ENCODE measurements at places on chromosomes 3 and 15.
A peak's percentile ranks its signal among the peaks of the same experiment; 100 is the strongest.

DNA sequence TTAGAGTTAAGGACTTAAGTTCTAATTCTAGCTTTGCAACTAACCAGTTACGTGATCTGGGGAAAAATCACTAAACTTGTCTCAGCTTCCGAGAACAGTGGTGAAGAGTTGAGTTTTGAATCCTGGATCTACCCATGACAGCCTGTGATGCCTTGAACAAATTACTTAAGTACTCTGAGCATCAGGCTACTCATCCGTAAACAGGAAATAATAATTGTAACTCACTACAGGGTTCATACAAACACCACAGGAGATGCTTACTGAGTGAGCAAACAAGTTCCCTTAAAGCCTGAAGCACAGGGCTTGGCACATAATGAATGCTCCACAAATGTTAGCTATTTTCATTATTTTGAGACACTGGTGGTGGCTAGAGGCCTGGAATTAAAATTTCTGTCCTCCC, 158.8 kb downstream of the ERC2 start:
- no peak for DNase-seq

- DNase-seq: no peak
Observed at GRCh38 chr3:25863011-25863415, 73.1 kb downstream of the OXSM start.

DNA sequence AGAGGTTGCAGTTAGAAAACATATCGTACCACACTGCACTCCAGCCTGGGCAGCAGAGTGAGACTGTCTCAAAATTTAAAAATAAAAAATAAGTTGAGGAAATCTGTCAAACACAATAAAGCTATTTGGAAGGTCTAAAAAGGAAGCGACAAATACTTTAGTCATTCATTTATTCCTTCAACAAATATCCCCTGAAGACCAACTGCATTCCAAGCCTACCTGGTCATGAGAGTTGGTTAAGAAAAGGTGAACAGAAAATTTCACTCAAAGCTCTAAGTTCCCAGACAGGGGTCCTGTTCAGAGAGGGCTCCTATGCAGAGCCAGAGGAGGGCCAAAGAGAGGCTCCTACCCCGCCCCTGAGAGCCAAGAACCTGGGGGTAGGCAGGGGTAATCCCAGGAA, 15.4 kb upstream of the PRKAR2A start:
- DNase-seq: no peak

GRCh38 chr3:16975083-16975482, 90.3 kb downstream of the PLCL2 start:
- DNase-seq: no peak

- DNase-seq: no peak
Observed at GRCh38 chr3:193865339-193865738, 270.6 kb upstream of the HES1 start.

DNA sequence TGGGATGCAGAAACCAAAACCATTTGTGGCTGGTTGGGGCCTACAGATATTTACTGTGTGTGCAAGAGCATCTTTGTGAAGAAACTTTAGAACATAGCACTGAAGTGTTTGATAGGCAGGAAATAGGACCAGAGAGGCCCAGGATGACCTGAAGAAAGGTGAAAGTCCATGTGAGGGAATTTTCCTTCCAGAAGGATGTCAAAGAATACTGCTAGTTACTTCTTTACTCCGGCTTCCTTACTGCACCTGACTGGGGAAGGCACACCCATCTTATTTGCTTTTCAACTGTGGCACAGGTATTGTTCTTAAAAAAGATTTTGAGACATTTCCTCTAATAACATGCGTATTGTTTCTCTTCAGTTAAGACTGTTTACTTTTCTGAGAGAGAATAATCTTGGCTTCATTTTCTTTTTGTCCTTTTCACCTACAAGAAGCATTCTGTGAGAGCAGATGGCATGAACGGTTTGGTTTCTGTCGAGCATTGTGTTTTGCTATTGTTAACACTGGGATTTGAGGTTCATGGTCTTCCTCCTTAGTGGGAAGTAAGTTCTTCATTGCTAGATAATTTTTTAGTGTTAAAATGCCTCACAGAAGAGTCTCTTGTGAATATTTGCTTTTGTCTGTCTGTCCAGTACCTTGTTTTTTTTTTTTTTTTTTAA, 71.5 kb downstream of the SLCO3A1 start:
- DNase-seq: no peak

- no peak for DNase-seq
Observed at GRCh38 chr3:4150816-4151215, 152.4 kb upstream of the SETMAR start.

- DNase-seq: no peak
Observed at GRCh38 chr3:34207002-34207401, 408.6 kb downstream of the PDCD6IP start.

- no peak for DNase-seq
Observed at GRCh38 chr15:90845201-90845949, 23.0 kb upstream of the FURIN start.

- DNase-seq: no peak
Observed at GRCh38 chr3:46546896-46547440, 19.1 kb downstream of the LRRC2 start.

GRCh38 chr15:70722266-70723121, 40.9 kb downstream of the UACA start:
- DNase-seq: no peak

DNA sequence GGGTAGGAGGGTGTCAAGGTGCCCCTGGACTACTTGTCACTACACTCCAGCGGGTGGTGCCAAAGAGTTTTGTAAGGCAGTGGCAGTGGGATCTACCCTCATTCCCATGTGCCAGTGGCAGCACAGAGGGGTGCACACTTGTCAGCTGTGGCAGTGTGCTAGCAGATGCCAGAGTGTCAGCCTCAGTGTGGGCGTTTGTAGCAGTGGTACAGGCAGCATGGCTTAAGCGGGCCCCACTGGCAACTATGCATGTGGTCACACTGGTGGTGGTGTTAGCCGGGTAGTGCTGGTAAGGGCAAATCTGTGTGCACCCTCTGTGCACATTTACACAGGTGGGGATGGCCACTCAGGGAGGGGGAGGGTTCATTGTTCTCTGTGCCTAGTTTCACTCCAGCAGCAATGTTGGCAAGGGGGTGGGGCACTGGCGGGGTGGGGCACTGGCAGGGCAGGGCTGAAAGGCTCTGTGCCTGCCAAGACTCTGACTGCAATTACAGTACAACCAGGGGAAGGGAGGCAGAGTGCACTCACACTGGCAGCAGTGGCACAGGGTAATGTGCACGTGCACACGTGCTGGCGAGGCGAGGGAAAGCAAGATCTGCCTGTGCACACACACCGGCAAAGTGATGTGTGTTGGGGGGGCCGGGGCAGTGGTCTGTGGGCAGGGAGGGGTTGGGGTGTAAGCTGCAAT, 31.8 kb downstream of the MYO9A start:
- no peak for DNase-seq

DNA sequence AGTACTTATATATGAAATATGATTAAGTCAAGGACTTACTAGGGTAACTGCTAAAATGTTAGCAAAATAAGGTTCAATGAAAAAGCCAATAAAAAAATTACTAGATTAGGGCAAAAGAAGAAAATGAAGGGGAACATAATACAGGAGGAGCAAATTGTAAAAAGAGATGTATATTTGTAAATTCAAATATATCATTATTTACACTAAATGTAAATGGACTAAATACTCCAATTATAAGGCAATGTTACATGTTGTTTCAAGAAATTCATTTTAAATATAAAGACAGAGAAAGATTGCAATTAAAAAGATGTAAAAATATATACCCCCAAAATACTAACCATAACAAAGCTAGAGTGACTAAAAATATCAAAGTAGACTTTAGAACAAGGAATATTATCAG, 134.1 kb downstream of the EFHB start:
- no peak for DNase-seq

- DNase-seq: no peak
Observed at GRCh38 chr3:197224034-197224444, 74.4 kb downstream of the DLG1 start.

- DNase-seq: no peak
Observed at GRCh38 chr15:32679298-32679690, 37.8 kb downstream of the SCG5 start.

GRCh38 chr15:91165850-91166249, 65.8 kb downstream of the SV2B start:
- no peak for DNase-seq

DNA sequence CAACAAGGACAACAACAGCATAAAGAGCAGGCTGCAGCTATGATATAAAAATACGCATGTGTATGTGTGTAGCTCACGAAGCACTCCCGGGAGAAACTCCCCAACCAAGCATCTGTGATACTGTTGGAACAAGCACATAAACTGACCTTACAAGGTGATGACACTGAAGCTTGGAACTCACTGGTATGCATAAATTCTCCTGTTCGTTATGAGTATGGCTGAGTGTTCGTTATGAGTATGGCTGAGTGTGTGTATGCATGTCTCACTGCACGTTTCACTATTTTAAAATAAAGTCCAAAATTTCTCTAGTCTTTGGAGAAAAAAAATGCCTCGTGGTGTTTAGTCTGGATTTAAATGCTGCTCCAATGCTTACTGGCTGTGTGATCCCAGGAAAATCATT, 256.8 kb downstream of the RORA start:
- no peak for DNase-seq

- no peak for DNase-seq
Observed at GRCh38 chr3:194103983-194104751, 31.8 kb upstream of the HES1 start.

DNA sequence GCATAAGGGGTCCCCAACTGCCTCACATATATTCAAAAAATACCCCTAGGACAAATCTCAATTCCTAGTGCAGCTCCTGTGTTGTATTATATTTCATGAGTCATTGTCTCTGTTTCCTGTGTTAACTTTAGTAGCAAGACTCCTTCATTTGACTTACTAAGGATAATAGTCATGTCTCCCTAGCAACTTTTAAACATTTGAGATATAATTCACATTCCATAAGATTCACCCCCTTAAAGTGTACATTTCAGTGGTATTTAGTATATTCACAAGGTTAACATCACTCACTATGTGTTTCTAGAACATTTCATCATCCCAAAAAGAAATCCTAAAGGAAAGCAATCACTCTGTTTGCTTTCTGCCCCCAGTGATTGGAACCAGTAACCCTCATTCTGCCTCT, 121.3 kb upstream of the WNT7A start:
- DNase-seq: no peak

DNA sequence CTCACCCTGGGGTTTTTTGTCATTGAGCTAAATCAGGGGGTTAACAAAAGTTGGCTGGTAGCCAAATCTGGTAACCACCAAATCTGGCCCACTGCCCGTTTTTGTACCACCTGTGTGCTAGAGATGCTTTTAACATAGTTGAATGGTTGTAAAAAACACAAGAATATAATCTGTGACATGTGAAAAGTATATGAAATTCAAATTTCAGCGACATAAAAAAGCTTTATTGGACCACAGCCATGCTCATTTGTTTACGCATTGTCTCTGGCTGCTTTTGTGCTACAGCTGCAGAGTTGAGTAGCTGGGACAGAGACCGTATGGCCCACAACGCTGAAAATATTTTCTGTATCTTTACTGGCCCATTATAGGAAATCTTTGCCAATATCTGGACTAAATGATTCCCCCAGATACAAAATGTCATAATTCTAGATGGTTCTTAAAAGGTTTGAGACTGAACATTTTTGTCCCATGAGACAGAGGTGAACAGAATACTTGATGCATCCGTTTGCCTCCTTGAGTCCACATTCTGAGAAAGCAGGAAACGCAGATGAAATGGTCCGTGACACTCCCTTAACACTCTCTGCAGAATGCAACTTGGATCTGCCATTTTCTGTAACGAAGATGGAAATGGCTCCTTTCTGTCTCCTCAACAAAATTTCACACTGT, 120.9 kb upstream of the PDZRN3 start:
- no peak for DNase-seq

DNA sequence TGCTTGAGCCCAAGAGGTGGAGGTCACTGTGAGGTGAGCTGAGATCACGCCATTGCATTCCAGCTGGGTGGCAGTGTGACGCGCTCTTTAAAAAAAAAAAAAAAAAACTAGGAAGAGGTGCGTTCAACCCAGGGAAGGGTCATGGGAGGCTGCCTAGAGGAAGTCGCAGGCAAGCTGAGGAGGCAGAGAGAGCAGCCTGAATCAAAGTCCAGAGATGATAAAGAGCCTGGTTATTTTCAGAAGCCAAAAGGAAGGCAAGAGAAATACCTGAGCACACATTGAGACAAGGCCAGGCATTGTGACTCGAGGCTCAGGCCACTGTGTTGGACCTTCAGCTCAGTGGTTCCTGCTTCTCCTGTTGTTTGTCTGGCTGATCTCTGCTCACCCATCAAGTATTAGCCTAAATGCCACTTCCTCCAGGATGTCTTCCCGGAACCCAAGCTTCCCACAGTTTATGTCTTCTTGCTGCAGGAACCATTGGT, 16.1 kb upstream of the GCNT3 start:
- DNase-seq: no peak

- no peak for DNase-seq
Observed at GRCh38 chr15:80773792-80774352, 5.3 kb upstream of the CEMIP start.

DNA sequence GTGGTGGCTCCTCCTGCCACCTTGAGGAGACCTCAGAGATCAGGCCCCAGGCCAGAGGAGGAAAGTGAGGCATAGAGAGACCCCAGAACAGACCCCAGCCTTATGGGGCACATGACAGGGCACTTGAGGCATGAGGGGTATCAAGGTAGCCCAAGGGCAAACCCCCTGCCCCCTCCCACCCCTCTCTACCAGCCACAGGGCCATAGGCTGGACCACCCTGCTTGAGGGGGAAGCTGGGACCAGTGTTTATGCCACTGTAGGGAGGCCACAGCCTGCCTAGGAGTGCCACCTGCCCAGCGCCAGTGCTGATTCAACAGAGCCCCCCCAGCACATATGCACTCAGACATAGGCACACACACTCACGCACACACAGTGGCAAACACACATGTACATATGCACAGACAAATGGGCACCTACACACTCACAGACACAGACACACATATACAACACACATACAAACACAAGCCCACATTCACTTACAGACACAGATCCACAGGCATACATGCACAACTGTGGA, 10.3 kb downstream of the MYL3 start:
- DNase-seq: no peak

- DNase-seq: peak; percentile 42
Observed at GRCh38 chr3:111621535-111621934, 26.4 kb upstream of the ZBED2 start.
